ENCODE measurements at places on chromosomes 12 and 14.

GRCh38 chr12:111313833-111314259 lies 55.0 kb downstream of the PHETA1 start:
- no peak for DNase-seq

- DNase-seq, result no peak
These were observed 54.7 kb downstream of the CPSF2 start for GRCh38 chr14:92176476-92176875.

DNA sequence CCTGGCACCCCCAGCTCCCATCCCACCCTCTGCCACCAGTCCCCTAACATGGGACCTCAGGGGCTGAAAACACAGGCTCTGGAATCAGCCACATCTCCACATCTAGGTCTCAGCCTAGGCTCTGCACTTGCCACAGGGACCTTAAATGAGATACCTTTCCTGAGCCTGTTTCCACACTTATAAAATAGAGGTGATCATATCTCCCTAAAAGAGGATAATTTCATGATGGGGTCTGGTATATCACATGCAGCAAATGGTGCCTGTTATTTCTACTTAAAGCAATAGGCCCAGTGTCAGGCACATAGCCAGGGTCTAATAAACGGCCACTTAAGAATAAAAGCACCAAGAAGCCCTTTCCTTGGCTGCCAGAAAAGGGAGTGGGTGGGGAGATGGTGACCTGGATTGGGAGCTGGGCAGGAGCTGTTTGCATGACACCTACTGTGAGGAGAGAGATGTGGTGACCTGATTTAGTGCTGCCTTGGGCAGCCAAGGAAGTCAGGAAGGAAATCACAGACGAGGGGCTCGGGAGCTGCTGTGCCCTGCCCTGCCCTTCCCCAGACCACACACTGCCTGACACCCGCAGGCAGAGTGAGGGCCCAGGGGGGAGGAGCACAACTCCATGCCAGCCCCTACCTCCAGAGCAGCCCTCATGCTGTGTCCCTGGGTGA lies 71.2 kb downstream of the IRF2BPL start:
- no peak for DNase-seq

DNA sequence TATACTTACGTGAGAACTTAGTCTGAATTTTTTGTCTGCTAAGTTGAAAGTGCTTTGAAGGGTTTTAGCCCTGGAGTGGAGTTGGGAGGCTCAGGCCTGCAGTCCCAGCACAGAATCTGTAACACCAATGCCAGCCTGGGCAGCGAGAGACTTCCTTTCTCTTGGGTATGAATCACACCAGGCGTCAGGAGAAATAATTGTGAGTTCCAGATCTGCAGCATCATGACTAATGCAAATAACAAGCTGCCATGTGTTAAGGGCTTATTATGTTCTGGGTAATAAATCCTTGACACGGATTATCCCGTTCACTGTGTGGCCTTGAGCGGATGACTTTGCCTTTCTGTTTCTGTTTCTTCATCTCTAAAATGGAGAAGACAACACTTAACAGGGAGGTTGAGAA lies 70.6 kb downstream of the B4GALNT3 start:
- no peak for DNase-seq

DNA sequence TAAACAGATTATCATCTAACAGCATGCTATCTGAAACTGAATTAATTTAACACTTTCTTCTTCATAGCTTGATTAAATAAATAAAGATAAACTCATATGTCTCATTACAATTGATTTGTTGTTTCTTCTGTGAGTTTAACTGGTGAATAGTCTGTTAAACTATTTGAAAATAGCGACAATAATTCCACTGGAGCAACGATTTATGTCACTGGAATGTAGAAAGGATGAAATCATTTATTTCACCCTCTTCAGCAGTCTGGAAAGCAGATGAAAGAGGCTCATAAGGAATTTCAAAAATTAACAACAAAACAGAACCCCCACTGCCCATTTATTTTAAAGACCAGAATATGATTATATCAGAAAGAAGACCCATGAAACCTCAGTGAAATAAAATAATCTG lies 1165.1 kb upstream of the USP15 start:
- DNase-seq, result no peak

DNA sequence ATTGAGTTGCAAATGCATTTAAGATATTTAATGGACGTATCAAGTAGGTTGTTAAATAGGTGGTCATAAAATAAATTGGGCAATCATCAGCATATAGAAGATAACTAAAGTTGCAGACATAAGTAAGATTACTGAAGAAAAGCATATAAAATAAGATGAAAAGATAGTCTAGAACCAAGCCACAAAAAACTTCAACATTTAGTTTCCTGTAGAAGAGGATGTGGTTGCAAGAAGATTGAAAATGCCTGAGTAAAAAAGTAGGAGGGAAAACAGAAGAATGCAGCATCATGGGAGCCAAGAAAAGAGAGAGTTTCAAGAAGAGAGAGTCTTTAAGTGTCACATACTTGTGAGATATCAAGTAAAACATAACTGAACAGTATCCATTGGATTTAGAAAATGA lies 17.6 kb upstream of the SLC16A7 start:
- DNase-seq, result no peak

GRCh38 chr14:28012629-28013415 lies 753.8 kb upstream of the FOXG1 start:
- DNase-seq, result no peak

DNA sequence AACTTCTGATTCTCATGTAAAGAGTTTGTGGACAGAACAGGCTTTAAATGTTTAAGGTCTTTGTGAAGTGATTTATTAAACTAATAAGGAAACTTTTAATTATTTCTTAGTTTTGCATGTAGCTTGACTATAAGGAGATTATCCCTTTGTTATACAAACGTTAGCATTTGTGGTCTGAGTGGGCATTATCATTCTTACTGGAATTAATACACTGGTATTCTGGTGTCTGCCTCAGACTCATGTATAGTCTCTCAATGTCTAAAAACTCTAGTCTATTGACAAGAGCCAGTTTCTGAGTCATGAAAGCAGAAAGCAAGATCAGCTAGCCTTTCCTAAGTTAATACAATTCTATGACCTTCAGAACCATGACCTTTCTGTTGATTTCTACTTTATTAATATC lies 51.3 kb downstream of the SOX5 start:
- no peak for DNase-seq

- no peak for DNase-seq
These were observed 257.0 kb upstream of the MGAT4C start for GRCh38 chr12:86513226-86513625.

DNA sequence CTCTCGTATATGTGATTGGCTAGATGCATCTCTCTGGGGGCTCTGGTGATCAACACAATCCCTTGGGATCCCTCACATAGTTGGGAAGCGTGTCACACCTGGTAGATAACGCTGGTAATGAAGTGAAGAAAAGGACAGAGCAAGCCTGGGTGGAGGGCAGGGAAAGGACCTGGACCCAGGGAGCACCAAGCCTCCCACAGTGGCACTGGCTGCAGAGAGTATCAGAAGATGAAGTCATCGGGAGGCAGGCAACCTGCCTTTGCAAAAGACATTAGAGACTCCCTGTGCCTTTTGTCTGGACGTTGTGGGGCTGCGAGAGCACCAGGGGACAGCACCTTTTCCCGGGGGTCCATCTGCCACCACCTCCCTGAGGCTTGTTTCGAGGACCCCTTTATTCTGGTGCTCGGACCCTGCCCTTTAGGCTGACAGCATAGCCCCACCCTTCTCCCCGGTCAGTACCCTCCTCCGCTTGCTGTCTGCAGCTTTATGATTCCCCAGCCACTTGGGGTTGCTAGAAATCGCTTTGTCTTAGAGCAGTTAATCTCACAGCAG lies 116.4 kb downstream of the EML1 start:
- DNase-seq, result no peak

DNA sequence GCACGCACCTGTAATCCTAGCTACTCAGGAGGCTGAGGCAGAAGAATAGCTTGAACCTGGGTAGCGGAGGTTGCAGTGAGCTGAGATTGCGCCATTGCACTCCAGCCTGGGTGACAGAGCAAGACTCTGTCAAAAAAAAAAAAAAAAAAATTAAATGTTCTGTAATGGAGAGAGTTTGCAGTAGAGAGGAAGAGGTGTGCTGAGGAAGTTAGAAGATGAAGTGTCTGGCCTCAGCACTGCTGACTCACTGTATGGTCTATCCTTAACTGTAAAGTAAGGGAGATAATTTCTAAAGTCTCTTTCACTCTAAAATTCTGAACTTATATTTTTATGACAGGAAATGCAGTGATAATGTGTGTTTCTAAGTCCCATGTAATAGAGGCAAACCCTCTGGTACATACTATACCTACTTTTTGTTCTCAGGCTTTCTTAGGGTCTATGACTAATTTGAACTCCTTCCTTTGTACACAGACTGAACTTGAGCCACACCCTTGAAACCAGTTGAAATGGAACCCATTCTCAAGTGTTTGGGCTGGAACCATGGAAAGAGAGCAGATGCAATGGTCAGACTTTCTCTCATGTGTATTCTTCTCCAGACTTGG lies 278.1 kb upstream of the FAR2 start:
- DNase-seq, result no peak

DNA sequence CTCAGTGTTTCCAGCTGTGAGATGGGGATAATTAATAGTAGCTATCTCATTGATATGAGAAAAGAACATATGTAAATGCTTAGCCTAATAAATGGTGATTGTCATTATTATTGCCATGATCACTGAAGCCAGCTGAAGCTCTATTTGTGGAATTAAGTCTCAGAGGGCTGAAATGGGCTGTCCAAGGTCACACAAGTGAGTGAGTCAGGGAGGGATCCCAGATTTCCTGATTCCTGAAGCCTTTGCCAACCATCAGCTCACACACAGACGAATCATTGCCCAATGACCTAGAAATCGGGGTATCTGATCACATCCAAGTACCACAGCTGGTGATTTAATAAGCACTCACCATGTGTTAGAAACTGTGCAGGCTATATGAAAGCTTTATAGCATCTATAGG lies 21.6 kb upstream of the TMEM229B start:
- DNase-seq, result no peak

DNA sequence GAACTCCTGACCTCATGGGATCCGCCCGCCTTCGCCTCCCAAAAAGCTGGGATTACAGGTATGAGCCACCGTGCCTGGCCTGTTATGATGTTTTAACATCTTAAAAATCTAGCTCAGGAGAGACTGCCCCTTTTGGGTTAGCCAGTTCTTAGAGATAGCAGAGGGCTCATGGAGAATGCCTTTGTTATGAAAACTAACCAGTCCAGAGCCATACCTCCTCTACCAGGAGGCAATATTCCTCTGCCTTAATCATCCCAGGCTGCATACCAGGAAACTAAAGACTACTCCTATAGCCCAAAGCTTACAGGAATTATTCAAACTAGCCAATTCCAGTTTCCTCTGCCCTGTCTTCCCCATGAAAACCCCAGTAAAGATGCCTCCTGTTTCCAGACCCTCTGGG lies 96.0 kb upstream of the MDM1 start:
- DNase-seq, result no peak

- DNase-seq, result no peak
These were observed 150.7 kb upstream of the PTPRQ start for GRCh38 chr12:80293347-80293746.

DNA sequence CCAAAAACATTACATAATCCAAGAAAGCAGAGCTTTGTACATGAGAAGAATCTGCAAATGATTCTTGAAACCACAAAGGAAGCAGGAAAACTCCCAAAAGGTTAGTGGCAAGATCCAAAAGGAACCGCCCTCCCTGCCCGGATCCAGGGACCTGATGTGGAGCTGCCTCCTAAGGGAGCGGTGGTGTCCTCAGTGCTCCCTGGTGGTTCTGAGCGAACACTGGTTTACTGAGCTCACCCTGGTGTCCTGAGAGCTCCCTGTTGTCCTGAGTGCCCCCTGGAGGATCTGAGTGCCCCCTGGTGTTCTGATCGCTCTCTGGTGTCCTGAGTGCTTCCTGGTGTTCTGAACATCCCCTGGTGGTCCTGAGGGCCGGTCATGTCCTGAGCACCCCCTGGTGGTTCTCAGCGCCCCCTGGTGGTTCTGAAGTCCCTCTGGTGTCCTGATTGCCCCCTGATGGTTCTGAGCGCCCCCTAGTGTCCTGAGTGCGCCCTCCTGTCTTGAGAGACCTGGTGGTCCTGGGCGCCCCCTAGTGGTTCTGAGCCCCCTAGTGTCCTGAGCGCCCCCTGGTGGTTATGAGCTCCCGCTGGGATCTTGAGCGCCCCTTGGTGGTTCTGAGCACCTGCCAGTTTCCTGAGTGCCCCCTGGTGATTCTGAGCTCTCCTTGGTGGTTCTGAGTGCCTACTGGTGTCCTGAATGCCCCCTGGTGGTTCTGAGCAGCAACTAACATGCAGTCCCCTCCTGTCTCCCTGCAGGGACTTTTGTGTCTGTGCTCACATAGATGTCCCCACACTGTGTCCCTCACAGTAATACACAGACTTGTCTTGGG lies 891.1 kb downstream of the TMEM121 start:
- no peak for DNase-seq

DNA sequence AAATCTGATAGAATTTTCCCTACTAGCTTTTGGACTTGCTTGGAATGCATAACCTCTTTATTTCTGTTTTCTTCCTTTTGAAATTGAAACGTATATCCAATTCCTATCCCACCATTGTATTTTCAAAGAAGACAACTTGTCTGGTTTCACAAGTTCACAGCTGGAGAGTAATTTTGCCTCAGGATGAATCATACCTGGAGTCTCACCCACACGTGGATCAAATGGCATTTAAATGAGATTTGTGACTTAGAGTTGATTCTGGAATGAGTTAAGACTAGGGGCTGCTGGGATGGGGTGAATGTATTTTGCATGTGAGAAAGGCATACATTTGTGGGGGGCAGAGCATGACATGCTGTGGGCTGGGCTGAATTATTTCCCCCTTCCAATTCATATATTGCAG lies 516.5 kb upstream of the MGAT4C start:
- no peak for DNase-seq

DNA sequence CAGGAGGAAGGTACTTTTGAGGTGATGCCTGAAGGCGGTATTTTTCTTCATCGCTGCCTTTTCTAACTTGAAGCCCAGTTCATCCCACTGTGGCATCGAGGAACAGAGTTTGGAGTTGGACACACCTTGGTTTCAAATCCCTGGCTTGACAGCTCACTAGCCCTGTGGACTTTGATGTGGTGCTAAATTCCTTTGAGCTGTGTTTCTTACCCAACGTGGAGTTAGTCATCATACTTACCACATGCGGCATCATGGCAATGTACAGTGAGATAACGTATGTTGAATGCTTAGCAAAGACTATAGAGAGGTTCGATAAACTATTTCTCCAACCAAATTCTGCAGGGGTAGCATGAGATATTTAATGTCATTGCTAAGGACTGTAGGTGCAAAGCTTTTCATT lies 3.4 kb downstream of the PLEKHG3 start:
- no peak for DNase-seq

Measured in esophagus squamous epithelium (tissue), 5 donors.